Lung microvascular endothelial cell (primary cell): ENCODE measurements at places on chromosomes 11 and 22.

DNA sequence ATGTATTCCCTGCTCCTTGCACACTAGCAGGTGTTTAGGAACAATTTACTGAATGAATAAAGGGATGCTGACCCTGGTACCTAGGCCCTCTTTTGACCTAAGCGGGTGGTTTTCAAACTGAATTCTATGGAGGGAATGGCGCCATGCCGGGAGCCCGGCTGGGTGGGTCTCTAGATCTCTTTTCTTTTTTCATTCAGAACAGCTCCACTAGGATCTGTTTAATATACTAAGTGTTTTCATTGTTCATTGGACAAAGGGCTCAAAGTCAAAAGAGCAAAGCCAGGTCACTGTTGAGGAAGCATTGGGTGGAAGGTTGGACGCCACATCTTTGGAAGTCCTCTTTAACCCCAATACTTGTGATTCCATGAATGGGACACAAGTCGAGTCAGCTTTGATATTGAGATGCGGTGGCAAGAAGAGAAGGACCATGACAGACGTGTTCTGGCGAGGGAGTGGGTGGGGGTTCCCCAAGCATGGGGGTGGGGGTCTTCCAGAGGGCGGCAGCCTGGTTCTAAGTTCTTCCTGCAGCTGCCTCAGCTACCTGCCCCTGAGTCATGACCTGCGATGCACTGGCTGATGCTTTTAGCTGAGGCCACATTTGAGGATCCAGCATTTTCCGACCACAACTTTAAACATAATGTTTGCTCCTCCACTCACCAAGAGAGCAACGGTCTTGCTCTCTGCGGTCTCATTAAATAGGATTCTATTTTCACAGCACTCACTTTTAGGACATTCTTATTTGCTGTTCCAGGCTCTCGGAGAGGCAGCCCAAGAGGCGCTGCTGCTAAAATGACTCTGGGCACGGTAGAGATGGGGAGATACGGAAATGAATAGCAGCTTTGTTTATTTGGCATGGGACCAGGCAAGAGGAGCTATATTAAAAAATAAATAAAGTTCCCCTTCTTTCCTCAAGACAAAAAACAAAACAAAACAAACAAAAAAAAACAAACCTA lies 100.6 kb downstream of the FBXO7 start:
- no peak for DNase-seq

- no peak for DNase-seq
These were observed 12.7 kb downstream of the SREBF2 start for GRCh38 chr22:41845380-41846267.

GRCh38 chr22:50074056-50074455 lies 11.2 kb downstream of the MLC1 start:
- no peak for DNase-seq

DNA sequence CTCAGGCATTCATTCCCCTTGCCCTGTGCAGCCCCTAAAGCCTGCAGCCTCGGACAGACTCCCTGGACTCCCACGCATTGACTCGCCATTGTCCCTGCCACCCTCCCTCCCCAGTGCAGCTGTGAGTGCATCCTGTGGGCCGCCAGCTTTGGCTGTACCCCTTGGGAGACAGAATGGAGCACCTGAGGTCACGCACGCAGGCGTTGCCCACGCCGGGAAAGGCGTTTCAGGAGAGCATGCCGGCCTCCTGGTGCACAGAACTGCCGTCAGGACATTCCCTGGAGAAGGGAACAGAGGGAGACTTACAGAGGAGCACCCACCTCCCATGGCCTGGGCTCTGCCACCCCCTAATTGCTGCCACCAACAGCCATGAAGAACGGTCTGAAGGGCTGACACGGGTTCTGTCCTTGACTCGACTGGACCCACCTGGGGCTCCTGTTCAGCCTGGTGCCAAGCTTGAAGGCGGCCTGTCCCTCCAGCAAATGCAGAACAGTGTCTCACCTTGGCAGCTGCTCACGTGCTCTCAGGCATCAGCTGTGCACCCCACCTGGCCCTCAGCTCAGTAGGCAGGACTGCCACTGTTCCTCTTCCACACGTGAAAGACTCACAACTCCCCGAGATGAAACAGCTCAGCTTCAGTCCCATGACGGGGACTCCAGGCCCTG lies 503.8 kb downstream of the BRD1 start:
- no peak for DNase-seq

DNA sequence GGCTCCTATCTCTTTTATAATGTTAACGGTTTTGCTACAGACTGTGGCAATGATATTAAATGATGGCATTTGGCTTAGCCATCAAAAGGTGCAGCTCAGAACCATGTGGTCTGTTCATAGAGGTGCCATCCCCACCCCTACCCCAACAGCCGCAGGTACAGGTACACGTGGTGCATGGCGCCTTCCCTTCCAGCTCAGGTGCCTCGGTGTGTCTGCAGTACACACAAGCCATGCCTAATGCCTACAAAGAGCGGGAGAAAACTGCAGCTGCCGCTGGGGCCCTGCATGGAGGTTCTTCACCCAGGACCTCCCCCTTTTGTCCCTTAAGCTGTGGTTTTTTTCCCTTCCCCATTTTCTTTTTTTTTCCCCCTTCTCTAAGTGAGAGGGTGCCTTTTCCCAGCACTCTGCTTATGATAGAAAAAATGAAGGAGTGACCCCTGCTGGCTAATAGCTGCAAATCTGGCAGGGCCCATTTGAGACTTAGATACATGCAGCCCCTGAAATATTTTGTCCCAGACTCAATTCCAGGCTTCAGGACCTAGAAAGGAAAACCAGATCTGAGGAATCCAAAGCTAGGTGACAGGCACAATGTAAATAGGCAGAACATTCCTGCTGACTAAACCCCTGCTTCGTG lies 6.5 kb downstream of the OR52M1 start:
- peak; percentile 38 for DNase-seq
